Neural progenitor cell (in vitro differentiated cells): ENCODE measurements at places on chromosomes 13 and 19. TPM values are rescaled to one million over a fixed set of nuclear protein-coding genes. Genes with fewer than 3 reads are reported as not detected.

Gene RETN
- not detected in 2 replicates for total RNA-seq

Gene LRP3
- total RNA-seq: 7.5 and 40.0 TPM in 2 replicates

Gene ZNF101
- 22.6 and 29.5 TPM in 2 replicates for total RNA-seq

Gene CHMP2A
- 141 and 148 TPM in 2 replicates for total RNA-seq

Gene XPO4
- total RNA-seq: 32.4 and 44.9 TPM in 2 replicates

Gene ZNF177
- 15.7 and 20.9 TPM in 2 replicates for total RNA-seq

Gene RFXAP
- total RNA-seq: 7.5 and 10.4 TPM in 2 replicates

Gene UHRF1
- total RNA-seq: 34.1 and 74.7 TPM in 2 replicates

Gene CYP2A6
- total RNA-seq: not detected in 2 replicates

Gene KIR3DL2
- not detected in 2 replicates for total RNA-seq

Gene CYP2A13
- total RNA-seq: not detected in 2 replicates

Gene CD79A
- total RNA-seq: 0.11 and 0.25 TPM in 2 replicates

Gene B3GNT8
- 1.3 TPM in 1 of 2 replicates, not detected in the other for total RNA-seq

Gene SYNGR4
- not detected in 2 replicates for total RNA-seq

Gene INSL3
- 0.37 TPM in 1 of 2 replicates, not detected in the other for total RNA-seq

Gene DBP
- total RNA-seq: 7.4 and 10.3 TPM in 2 replicates

Gene KLC3
- 0.50 TPM in 1 of 2 replicates, not detected in the other for total RNA-seq

Gene PNMA8A
- 42.5 and 43.9 TPM in 2 replicates for total RNA-seq

Gene SIGLEC12
- not detected in 2 replicates for total RNA-seq

Gene ZNF814
- total RNA-seq: 30.7 and 33.0 TPM in 2 replicates

Gene MEF2B
- 0.15 TPM in 1 of 2 replicates, not detected in the other for total RNA-seq

Gene ZNF418
- total RNA-seq: 25.9 and 43.0 TPM in 2 replicates

Gene URAD
- total RNA-seq: not detected in 2 replicates

Gene KLK8
- total RNA-seq: 0.46 TPM in 1 of 2 replicates, not detected in the other

Gene ERICH6B
- not detected in 2 replicates for total RNA-seq

Gene PODNL1
- 1.9 TPM in 1 of 2 replicates, not detected in the other for total RNA-seq

Gene COL4A1
- total RNA-seq: 105 and 120 TPM in 2 replicates

Gene KLK7
- total RNA-seq: 0.28 and 0.36 TPM in 2 replicates
